ENCODE measurements at places on chromosomes 16 and 17. TPM values are rescaled to one million over a fixed set of nuclear protein-coding genes. Genes with fewer than 3 reads are reported as not detected.

Gene MTSS2
- 9.1 TPM for total RNA-seq

Gene TLCD3A
- total RNA-seq, result 15.2 TPM

- no peak overlapping the region for H3K4me3 ChIP-seq
- peaks cover 4% of the 10 kb centered on the region for H3K4me1 ChIP-seq
- peaks cover 60% of the 10 kb centered on the region for H3K36me3 ChIP-seq
- no peak for DNase-seq
- H3K27me3 ChIP-seq, result no peaks in the 10 kb centered on the region
Observed at GRCh38 chr16:88400186-88400585, 17.4 kb downstream of the ZNF469 start.

Gene SLC25A39
- total RNA-seq, result 49.2 TPM

Gene SLC5A10
- not detected for total RNA-seq

Gene TBC1D3G
- not detected for total RNA-seq

DNA sequence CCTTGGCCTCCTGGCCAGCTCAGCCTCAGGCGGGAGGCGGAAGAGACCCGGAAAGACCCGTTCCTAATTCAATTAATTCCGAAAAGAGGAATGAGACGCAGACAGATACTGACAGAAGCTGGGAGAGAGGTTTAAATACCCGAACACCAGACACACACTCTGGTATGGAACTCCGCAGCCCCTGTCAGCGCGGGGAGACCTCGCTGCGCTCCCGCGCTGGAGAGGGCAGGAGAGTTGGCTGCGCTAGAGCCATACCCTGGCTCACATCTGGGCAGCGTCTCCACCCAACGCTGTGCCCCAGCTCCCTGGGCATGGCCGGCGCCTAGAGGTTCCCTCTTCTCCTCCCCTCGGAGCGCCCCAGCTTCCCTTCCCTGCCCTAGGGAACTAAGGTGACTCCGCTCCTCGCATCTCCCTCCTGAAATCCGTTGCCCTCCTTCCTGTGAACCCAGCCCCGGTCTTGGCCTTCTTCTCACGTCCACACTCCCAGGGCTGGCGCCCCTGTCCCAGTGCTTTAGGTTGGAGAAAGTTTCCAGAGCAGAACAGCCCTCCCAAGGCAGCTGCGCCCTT lies 8.0 kb downstream of the NEUROD2 start:
- H3K4me3 ChIP-seq, result no peak overlapping the region
- no peaks in the 10 kb centered on the region for H3K4me1 ChIP-seq
- H3K27me3 ChIP-seq, result peaks cover 99% of the 10 kb centered on the region

GRCh38 chr16:27033281-27033979 lies 33.3 kb upstream of the C16orf82 start:
- H3K4me3 ChIP-seq, result no peak overlapping the region
- no peaks in the 10 kb centered on the region for H3K4me1 ChIP-seq
- H3K27ac ChIP-seq, result no peak overlapping the region
- no peak for DNase-seq

Gene DOC2A
- total RNA-seq, result not detected

DNA sequence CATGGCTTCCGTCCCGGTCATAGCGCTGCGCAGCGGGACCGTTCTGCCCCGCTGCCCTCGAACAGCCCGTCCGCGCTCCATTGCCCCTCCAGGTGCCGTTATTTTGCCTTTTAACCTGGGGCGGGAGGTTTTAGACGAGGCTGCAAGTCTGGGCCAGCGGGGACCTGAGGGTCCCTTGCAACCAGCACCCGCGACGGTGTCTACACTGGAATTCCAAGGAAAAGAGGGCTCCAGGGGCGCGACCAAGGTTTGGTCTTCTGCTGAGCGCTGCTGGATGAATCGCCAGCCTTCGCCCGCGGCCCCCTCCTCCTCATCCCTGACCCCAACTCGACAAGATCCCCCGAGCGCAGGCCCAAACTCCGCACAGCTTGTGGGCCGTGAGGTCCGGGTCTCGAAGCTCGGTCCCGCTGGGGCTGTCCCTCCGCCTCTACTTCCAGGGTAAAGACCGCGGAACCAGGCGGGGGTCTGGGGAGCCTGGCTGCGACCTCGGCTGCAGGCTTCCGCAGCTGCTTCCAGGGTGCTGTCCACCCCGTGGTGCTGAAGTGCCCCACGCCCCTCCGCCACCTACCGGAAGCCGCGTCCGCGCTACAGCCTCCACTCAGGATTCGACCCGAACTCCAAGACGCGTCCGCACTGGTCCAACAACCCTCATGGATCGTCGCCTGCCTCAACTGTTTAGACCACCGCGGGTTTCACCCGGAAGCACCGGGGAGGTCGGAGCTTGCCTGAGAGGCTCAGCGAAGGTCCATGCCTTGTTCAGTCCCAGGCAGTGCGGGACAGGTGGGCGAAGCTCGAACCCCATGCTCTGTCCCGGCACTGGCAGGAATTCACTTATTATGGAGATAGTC lies 10.1 kb upstream of the CA4 start:
- H3K36me3 ChIP-seq, result no peaks in the 10 kb centered on the region
- no peak overlapping the region for H3K4me3 ChIP-seq
- H3K27me3 ChIP-seq, result peaks cover 32% of the 10 kb centered on the region
- no peak overlapping the region for H3K27ac ChIP-seq
- H3K4me1 ChIP-seq, result peaks cover 9% of the 10 kb centered on the region
- peak; percentile 58 for DNase-seq

Gene B4GALNT2
- total RNA-seq, result under 0.01 TPM

Gene CDRT15
- not detected for total RNA-seq

DNA sequence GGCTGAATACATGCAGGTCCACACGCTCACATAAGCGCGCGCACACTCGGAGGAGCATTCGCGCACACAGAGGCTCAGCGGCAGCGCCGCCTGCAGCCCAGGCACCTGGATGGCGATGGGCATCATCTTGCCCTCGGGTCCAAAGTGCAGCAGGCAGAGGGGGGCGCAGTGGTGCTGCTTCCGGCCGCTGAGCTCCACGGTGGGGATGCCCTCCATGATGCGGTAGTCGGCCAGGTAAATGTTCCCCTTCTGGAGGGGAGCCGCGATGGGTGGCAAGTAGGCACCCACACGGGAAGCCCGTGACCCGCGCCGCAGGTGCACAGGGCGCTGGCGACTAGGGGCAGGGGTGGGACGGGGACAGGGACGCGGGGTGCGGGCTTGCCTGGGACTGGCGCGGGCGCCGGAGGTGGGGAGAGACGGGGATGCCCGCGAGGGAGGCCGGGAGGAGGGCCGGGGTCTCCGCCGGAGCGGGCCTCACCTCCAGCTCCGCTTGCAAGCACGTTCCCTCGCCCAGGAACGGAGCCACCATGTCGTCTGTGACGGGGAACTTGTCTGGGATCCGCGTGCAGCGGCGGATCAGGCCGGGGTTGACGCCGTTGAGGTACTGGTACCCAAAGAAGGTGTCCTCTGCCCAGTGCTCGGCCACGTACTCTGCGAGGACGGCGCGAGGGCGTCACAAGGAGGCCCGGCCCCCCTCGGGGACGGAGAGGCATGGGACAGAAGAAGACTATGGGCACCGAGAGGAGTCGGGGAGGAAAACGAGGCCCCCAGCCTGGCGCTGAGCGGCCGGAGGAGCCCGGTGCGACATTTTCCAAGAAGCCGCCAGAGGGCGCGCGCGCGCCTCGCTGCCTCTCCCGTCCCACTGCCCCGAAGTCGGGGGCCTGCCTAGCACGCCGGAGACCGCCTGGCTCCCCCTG lies 8.0 kb downstream of the ALOX12B start:
- H3K27ac ChIP-seq, result no peak overlapping the region
- 0 out of 2 replicates have a peak, but pooled peaks cover 1% of the 10 kb centered on the region for H3K4me1 ChIP-seq
- H3K27me3 ChIP-seq, result peaks cover 64% of the 10 kb centered on the region

Gene APOBR
- not detected for total RNA-seq

Gene KRTAP4-9
- not detected for total RNA-seq

DNA sequence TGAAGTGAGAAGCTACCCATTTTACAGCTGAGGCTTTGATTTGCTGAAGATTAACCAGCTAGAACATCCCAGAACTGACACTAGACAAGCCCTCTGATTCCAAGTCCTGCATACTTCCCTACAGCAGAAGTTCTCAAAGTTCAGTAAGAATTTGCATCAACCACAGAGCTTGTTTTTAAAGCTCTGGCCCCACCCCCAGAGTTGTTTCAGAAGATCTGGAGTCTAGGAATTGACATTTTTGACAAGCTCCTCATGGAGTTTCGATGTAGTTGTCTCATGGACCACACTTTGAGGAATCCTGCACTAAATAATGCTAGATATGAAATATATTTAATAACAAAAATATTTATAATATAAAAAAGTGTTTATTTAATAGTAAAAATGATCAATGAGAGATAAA lies 120.3 kb upstream of the ADAMTS18 start:
- H3K4me3 ChIP-seq, result no peak overlapping the region
- no peak overlapping the region for H3K27ac ChIP-seq
- H3K4me1 ChIP-seq, result no peaks in the 10 kb centered on the region
- no peak for DNase-seq
- no peaks in the 10 kb centered on the region for H3K27me3 ChIP-seq

Gene CRHR1
- total RNA-seq, result not detected

DNA sequence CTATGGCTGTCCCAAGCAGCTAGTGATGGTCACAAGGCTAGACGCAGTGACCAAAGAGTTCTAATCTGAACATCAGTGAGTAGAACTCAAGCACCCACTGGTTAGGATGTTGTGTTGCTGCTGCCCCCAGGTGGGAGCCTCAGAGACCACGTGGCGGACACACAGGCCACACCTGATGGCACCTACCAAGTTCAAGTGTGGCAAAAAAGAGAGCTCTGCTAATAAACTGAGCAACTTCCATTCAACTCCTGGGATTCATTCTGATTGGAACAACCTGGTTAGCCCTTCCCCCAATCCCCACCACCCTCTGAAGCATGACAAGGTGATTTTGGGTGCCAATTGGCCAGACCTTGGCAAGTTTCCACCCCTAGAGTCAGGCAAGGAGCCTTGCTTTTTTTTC lies 3.5 kb upstream of the LCMT1 start:
- H3K27ac ChIP-seq, result no peak overlapping the region
- no peaks in the 10 kb centered on the region for H3K27me3 ChIP-seq
- H3K4me3 ChIP-seq, result no peak overlapping the region
- peaks cover 5% of the 10 kb centered on the region for H3K4me1 ChIP-seq
- no peaks in the 10 kb centered on the region for H3K36me3 ChIP-seq

Measured in IMR-90 (cell line).